Spleen (tissue), 13 donors: ENCODE measurements at places on chromosomes 16 and 17. TPM values are rescaled to one million over a fixed set of nuclear protein-coding genes. Genes with fewer than 3 reads are reported as not detected.

ETV4 gene
- polyA plus RNA-seq: 0.37 TPM

BCL6B gene
- 6.9 TPM for polyA plus RNA-seq

KRT14 gene
- polyA plus RNA-seq: 0.06 TPM

CD300H gene
- 4.1 TPM for polyA plus RNA-seq

UNC45B gene
- polyA plus RNA-seq: 0.51 TPM

MYH11 gene
- polyA plus RNA-seq: 23.3 TPM

DNA sequence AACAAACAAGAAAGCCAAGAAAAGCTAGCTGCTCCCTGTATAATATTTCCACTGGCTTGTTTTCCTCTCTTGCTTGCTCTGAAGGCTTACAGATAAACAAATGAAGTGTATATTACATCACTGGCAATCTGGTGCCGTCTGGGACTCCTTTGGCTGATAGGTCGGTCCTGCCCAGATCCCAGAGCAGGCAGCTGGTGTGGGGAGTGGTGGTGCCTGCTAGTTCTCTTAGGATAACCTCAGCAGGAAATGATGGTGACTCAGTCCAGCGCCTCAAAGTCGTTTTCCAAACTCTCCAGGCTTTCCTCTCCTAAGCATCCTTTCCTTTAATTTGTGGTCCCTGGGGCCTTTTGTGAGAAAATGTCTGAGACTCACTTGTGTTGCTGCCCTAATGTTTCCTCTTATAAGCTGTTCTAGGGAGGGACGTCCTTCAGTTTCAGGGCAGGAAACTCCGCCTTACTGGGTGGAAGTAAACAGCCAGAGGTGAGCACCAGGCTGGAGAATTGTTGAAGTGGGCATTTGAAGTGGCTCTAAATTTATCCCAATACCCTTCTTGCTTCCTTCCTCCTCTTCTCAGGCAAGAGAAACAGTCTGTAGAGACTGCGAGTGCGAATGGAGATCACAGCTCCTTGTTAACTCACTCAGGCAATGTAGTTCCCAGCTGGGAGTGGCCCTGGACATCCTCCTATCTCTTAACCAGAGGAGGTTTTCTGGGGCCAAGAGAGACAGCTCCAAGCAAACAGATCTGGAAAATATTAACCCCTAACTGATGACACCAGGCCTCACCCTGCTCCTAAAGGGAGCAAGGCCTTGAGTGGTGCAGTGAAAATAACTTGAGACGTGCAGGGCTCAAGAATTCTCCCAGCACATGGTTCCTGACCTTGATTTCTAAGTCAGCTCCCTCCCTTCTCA, 34.9 kb downstream of the CD300LF start:
- DNase-seq: peak; percentile 42

DNA sequence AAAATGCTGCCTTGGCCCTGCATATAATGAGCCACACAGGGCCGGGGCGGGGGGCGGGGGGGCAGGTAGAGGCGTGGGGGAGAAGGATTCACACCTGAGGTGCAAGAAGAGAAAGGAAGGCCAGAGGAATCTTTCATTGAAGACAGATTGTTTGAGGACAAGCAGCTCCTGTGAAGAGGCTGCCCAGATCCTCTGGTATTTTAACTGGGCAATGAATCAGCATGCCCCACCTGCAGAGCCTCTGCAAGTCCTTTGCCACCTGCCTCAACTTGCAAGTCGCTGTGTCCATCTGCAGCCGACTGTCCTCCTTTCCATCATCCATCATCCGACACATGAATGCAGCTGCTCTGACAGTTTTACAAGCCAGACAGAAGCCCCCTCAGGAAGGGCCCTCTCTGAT, 1.2 kb upstream of the SOST start:
- no peak for DNase-seq

DNA sequence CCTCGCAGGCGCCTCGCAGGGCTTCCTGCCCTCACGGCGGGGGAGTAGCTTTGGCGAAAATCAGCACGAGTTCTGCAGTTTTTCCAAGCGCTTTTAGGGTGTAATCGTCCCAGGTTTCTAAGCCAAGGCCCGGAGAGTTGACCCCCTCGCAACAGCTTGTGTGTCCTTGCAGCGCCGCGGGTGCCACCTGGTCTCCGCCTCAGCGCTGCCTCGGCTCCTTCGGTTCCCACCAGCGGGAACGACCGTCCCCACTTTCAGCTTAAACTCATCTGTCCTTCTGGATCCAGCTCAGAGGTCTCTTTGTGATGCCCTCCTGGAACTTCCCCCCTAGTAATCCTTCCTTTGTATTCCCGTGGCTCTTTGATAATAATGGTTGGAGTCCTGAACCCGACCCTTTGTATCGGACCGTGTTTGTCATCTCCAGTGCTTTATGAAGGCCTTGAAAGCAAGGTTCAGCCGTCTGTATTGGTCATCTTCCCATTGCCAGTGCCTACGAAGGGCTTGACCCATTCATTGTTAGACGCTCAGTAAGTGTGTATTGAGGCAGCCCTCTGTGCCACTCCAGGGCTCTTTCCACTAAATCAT, 858 bp upstream of the SMARCE1 start:
- no peak for DNase-seq

DNA sequence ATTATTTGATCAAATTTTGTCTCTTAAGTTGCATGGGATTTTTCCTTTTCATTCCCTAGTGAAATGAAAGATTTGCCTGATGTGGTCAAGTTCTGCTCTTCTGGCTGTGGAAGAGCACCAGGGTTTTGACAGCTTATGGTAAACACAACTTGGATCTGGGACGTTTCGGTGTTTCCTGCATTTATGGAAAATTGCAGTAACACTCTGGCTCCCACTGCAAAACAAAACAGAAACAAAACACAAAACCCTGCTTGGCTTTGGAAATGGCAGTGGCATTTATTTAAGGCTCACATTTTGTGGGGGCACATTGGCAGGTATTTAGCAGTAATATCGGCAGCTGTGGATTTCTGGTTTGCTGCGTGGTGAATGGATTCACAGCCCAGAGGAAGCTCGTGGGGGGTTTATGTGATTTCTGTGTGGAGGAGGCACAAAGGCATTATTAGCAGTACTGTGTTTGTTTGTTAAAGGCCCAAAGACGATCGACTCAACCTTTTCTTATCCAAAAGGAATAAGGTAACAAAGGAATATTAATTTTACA, 377.8 kb downstream of the SNX29 start:
- no peak for DNase-seq

DNA sequence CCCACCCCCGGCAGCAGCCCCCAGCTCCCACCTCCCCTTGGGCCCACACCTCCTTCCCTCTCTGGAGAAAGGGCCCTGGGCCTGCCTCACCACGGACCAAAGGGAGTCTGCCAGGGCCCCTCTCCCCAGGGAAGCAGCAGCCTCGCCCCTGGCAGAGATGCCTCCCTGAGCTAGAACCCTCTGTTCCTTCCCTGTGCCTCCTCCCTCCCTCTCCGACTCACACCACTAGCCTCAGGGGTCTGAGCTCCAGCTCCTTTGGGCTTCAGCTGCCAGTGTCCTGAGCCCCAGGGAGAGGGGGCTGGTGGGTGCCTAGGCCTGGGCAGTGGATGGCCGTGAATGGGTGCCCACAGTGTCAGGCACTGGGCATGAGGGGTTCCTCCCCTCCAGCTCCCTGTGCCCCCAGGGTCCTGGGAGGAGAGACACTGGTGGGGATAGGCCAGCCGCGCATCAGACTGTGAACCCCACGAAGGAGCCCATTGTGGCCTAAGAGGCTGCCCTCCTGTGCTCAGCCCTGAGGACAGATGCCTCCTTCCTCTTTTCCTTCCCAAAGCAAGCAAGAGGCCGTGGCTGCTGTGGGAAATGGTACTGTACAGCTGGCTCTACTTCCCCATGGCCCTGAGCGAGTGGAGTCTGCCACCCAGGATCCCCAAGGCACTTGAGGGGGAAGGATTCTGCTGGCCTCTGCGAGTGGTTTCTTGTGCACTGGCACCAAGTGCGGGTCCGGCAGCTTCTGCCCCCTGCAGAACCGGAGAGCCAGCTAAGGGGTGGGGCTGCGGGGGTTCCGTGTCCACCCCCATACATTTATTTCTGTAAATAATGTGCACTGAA, 20.7 kb downstream of the MMP15 start:
- no peak for DNase-seq

DNA sequence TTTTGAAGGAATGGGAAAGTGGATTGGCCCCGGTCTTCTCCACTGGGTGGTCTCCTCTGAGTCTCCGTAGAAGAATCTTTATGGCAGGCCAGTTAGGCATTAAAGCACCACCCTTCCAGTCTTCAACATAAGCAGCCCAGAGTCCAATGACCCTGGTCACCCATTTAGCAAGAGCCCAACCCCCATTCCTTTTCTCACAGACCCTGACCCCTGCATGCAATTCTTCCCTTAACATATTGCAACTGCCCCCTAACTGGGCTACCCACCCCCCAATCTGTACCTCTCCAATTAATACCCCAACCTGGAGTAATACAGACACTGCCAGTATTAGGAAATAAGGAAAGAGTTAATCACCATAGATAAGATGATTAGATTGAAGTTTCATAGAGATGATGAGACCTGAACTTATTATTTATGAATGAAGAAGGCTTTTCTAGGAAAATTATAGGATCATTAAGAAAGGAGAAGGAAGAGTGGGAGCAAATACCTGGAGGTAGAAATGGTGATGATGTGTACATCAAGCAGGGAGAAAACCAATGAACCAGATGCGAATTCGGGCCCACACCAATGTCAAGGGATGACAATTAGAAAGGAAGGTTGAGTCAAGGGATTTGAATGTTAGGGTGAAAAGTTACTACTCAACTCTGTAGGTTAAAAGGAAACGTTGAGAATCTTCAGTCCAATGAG, 2.4 kb downstream of the CCL2 start:
- DNase-seq: no peak

DNA sequence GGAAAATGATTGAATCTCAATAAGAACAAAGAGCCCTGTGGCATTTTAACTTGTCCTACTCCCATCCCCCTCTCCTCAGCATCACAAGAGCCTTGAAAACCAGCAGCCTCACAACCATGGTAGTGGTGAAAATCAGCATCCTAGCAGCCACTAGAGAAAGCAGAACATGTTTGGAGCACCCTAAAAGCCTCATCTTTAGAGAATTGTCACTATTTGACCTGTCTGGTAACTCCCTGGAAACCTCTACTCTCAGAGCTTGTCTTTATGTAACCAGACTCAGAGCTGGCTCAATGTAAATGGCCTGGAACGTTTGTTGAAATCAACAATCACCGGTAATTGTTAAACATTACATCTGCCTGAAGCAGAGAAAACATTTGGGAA, 70.8 kb downstream of the MMD start:
- no peak for DNase-seq
